ENCODE measurements at places on chromosomes 16 and 17.

- no peak for DNase-seq
Measured at GRCh38 chr17:14359163-14360020, 58.5 kb downstream of the HS3ST3B1 start.

GRCh38 chr17:46915596-46915995 lies 7.4 kb upstream of the GOSR2 start:
- DNase-seq, result no peak

GRCh38 chr16:29860218-29860617 lies 2.8 kb downstream of the CDIPT start:
- no peak for DNase-seq

- no peak for DNase-seq
Measured at GRCh38 chr17:73683771-73684170, 39.5 kb upstream of the SDK2 start.

GRCh38 chr17:63571632-63572310 lies 21.5 kb downstream of the DCAF7 start:
- DNase-seq, result no peak

DNA sequence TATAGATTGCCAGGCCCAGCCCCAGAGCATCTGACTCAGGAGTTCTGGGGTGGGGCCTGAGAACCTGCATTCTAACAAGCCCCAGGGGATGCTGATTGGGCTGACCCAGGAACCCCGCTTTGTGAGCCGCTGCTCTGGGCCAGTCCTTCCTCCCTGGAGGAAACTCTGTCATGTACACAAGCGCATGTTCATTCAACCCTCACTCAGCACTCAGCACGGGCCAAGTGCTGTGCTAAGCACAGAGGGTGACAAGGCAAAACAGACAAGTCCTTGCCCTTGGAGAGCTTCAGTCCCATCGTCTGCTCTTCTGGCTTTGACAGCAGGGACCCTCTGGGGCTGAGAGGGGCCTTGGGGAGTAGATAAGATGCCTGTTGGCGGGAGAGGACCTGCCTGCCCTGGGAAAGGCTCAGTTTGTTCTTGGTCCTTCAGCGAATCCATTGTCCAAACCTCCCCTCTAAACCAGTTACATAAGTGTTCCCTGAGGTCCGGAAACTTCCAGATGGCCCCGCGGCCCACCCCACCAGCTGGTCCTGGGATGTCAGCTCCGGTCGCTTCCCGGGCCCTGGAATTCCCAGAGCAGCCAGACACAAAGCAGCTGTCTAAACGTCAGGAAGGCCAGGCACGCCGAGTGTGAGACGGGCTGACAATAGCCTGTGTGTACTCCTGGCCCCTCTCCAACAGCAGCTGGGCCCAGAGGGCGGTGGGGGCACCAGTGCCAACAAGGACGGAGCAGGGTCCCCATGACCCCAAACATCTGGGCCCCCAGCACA lies 88.8 kb downstream of the ZDHHC7 start:
- DNase-seq, result no peak

DNA sequence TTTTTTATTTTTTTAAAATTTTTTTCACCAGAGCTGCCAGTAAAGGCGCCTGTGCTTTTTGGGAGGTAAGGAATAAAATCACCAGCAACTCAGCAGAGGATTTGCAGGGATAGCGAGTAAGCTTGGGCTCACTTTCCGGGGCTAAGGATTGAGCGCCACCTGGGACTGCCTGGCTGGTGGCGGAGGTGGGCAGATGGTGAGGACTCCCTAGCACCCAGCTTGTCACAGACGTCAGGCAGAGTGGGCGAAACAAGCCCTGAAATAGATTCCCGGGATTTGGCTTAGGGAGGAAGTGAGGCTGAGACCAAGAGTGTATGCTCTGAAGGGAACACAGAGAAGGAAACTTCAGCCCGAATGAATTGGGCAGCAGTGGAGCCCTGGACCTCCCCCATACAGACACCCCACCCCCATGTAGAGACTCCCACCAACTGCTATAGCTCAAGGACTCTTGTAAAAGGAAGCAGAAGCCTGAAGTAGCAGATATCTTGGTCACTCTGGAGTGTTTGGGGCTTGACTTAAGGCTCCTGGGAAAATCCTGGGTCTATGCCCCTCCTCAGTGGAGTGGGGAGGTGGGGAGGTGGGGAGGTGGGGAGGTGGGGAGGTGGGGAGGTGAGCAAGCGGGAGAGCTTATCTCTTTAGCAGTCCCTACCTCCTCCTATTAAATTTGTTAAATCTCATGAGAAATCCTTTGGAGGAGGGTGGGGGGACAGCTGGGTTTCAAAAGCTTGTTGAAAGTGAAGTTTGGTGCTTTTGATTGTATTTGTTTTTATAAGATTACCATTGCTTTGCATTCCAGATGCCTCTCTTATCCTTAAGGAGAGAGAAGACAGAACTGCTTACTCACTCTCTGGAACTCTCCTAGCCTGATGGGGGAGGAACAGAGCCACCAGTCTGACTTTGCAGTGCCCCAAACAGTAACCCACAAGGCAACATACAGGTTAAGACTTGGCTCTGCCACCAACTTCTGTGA lies 8.2 kb downstream of the ARL4D start:
- DNase-seq, result no peak

- DNase-seq, result no peak
Measured at GRCh38 chr16:15933781-15934180, 15.6 kb upstream of the ABCC1 start.

DNA sequence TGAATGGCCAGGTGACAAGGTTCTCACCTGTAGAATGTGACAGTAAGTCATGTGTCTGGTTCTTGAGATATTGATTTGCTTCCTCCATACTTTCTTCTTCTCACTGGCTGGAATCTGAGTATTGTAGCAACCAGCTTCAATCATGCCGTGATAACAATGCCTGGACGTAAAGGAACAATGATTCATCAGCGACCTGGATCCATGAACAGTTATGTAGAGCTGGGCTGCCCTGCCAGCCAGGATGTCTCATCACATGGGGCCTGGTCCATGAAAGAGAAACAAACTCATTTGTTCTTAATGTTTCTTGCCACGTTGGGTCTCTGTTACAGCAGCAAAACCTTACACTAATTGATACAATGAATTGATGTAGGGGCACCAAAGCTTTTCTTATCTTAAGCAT lies 627.2 kb downstream of the TOX3 start:
- no peak for DNase-seq

DNA sequence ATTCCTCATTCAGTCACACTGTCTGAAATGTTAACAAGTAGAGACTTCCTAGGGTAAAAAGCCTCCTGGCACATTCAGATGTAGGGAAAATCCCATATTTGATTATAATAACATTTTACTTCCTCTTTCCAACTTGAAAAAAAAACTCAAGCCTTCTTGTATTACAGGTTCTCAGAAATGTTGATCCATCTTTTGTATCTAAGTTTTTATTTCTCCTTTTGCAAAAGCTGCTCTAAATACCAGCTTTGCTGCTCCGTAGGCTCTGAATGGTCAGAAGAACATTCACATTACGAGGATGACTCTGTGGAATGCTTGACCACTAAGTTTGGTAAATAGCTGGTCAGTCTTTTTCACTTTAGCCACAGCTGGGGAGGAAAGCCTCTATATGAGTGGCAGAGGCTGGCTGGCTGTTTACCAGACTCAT lies 13.2 kb upstream of the HEATR6 start:
- no peak for DNase-seq

DNA sequence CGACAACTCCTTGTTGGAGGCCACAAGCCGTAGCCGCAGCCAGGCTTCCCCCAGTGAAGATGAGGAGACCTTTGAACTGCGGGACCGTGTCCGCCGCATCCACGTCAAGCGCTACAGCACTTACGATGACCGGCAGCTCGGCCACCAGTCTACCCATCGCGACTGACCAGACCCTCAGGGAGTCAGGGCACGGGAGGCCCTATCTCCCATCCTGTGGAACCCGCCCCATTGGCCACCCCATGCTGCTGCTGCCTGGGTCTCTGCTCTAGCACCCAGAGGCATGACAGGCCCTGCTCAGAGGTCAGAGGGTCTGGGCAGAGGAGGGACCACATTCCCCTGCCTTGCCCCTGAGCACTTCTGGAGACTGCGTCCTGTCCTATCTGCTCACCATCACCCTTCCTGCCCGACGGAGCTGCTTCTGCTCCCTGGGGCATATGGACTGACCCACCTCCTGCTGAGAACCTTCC lies 8.9 kb downstream of the TNFAIP1 start:
- DNase-seq, result no peak

GRCh38 chr16:47581114-47581513 lies 120.0 kb downstream of the PHKB start:
- no peak for DNase-seq

GRCh38 chr17:82838386-82839063 lies 1.3 kb downstream of the ZNF750 start:
- no peak for DNase-seq

GRCh38 chr17:62121025-62121730 lies 56.1 kb upstream of the MED13 start:
- no peak for DNase-seq

DNA sequence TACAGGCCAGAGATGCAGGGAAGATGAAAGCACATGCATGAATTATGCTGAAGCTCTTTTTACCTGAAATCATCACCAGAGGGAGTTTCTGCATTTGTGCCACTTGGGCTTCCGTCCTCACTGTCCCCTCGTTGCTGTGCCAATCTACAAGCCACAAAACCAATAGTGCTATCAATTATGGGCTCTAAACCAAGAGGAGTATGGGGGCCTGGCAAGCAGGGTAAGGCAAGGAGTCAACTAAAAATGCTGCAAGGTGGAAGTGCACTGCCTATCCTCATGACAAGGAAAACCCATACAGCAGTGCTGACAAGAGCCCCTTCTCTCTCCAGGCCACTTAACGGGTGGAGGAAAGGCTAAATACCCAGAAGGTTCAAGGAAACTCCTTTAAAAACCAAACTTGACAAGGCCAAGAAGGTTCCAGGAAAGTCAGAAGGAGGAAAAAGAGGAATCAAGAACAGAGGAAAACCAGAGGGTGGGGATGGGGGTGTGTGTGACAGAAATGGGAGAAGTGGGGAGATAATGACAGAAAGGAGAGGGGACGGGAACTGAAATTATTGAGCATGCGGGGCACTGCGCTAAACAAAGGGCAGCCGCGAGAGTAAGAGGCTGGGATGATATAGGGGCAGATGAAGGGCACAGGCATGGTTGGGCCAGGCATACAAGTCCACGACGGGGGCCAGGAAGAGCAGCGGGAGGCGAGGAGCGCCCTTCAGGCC lies 674 bp downstream of the C17orf75 start:
- no peak for DNase-seq

DNA sequence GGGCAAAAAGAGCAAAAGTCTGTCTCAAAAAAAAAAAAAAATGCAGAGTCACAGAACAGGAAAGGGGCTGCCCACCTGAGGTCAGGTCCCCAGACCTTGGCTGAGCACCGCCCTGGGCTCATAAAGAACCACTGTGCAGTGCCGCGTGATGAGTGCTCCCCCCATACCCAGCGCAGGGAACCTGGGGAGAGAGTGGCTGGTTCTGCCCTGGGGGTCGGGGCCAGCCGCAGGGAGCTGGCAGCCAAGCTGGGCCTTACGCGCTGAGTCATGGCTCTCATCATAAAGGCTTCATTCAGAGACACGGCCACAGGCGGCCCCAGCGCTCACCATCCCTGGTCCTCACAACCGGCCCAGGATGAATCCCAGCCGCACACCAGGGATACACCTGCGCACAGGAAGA lies 80.7 kb downstream of the RAB11FIP4 start:
- DNase-seq, result no peak

DNA sequence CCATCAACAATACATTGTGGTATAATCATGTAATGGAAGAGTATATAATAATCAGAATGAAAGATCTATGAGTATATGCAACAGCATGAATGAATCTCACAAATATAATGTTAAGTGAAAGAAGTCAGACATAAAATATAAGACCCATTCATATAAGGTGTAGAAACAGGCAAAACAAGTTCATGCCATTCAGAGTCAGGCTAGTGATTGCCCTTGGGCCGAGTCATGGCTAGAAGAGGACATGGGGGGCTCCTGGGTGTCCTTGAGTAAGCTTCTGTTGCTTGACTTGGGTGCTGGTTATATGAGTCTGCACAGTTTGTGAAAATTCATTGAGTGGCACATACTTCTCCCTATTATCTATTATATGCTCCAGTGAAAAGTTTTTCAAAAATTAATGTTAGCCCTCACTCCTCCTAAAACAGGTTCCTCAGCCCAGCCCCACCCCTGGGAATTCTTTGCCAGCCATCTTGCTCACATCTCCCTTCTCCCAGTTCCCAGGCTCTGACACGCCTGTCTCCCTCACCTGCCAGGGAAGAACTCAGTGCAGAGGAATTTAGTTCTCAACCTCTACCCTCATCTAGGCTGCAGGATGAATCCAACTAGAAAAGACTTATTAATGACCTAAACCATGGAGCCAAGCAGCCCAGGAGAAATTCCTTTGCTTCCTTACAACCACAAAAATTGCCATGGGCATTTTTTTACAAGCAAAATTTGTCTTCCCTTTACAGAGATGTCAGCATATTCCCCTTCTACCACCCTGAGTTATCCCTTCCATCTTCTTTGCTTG lies 52.4 kb upstream of the NFAT5 start:
- no peak for DNase-seq

DNA sequence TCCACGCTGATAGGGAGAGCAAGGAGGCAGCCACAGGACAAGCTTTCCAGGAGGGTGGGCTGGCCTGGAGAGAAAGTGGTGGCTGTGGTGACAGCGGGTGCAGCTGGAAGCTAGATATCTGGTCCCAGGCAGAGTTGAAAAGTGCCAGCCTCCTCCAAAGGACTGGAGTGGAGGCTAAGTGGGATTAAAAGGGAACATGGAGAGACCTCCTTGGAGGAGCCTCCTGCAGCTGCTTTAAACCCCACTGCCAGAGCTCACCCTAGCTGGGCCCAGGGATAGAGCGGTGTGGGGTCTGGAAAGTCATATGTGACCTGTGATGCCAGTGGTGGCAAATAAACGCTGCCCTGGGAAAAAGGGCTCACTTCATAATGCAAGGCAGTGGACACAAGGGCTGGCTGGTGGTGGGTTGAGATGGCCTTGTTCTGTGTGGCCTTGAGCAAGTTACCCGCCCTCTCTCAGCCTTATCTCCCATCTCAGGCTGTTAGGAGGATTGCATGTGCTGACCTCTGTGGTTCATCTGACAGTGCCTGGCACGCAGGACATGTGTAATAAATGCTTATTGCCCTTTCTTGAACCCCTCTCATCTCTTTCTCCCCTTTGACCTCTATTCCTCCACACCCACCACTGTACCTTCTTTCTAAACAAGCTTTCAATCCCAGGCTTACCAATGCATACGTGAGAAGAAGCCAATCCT lies 61.0 kb upstream of the LGALS9 start:
- DNase-seq, result no peak

DNA sequence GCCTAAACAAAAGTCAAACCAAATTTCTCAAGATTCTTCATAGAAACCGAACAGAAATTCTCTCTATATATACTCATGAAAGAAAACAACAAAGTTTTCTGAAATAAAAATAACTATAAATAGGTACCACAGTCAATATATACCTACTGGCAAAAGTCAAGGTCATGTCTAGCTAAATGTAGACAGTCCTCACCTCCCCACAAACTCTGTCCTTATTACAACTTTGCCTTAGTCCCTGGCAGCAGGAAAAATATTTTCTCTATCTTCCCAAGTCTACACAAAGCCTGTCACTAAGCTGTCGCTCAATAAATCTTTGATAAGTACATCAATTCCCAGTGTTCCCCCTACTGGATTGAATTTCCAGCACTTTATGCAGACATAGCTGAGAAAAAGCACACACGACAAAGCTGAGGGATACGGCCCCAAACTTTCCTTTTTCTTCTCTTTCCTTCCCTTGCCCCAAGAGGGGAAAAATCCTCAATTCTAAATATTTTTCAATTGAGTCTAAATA lies 2.7 kb downstream of the CFAP20 start:
- no peak for DNase-seq

- no peak for DNase-seq
Measured at GRCh38 chr17:42387661-42388380, 421 bp downstream of the STAT3 start.

Data from ecto neural progenitor cell (in vitro differentiated cells).